Choroid plexus epithelial cell (primary cell): ENCODE measurements at places on chromosomes 2 and 18.

GRCh38 chr18:38466426-38466825 lies 900.8 kb upstream of the CELF4 start:
- DNase-seq = no peak

GRCh38 chr2:119702203-119702917 lies 23.4 kb downstream of the TMEM177 start:
- no peak for DNase-seq

DNA sequence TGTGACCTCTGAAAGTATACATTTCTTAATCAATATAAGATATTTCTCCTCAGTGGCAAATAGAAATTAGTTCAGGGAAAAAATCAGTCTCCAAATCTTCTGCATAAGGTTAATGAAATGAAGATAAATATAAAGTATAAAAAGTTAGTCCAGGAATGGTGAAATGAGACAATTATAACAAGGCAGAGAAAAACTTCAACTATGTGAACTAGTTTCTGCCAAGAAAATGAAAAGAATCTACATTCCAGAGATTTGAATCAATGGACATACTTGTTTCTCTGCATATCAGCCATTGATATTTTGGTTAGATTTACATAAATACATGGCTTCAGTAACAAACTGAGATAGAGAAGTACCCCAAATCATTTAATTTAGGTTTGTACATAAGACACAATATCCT lies 249.0 kb downstream of the EXOC6B start:
- DNase-seq = peak; percentile 70

GRCh38 chr2:30645081-30645744 lies 162.0 kb downstream of the CAPN13 start:
- DNase-seq = no peak

GRCh38 chr18:54923339-54923956 lies 35.8 kb downstream of the CCDC68 start:
- DNase-seq = peak; percentile 30

GRCh38 chr2:25608718-25609117 lies 64.7 kb downstream of the DTNB start:
- no peak for DNase-seq

DNA sequence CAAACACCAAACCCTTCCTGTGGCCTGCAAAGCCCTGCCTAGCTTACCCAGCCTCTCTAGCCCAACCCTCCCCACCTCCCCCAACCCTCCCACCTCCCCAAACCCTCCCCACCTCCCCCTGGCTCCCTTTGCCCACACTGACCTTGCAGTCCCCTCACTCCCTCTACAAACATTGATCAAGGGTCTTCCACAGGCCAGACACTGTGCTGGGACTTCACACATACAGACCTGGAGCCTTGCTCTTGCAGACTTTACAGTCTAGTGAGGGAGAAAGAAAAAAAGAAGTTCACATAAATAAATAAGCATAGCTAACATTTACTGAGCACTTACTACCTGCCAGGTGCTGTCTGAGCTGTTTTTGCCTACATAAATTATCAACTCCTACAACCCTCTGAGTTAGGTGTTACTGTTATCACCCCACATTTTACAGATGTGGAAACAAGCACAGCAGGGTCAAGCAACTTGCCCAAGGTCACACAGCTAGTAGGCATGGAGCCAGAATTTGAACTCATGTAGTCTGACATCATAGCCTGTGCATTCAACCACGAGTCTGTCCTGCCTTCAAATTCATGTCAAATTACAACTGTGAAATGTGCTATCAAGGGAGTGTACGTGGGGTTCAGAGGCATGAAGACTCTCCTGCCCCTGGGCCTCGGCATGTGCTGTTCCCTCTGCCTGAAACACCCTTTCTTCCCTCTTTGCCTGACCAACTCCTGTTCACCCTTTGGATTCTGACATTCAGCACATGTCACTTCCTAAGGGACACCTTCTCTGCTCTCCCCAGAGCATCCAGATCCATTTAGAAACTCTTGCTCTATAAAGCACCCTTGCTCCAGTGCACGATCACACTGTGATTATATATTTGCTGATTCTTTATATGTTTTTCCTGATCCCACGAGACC lies 209.9 kb downstream of the TNS1 start:
- peak; percentile 55 for DNase-seq

- DNase-seq = no peak
These were observed 98.5 kb downstream of the TACR1 start for GRCh38 chr2:75100801-75101151.

DNA sequence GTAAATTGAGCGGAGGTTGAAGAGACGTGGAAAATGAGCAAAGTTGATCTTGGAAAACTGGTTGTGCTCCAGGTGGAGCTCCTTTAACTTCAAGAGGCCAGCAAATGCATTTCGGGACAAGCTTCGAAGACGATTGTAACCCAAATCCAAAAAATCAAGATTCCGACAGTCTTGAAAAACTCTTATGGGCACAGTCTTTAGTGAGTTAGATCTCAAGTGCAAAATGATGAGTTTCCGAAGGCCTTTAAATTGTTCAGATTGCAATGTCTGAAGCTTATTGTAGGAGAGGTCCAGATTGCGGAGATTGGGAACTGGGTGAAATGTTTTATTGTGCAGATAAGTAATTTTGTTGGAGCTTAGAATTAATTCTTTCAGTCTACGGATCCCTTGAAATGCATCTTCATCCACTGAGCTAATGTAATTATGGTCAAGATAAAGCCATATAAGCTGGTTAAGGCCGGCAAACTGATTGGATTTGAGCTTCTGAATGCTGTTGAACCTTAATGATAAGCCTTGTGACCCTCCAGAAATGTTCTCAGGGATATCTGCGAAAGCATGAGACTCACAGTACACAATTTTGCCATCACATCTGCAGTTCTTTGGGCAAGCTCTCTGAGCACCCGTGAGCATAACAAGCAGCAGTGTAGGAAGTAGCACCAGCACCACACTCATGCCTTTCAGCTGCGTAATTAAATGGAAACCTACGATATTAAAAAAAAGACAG lies 2.9 kb downstream of the LRRTM4 start:
- no peak for DNase-seq

DNA sequence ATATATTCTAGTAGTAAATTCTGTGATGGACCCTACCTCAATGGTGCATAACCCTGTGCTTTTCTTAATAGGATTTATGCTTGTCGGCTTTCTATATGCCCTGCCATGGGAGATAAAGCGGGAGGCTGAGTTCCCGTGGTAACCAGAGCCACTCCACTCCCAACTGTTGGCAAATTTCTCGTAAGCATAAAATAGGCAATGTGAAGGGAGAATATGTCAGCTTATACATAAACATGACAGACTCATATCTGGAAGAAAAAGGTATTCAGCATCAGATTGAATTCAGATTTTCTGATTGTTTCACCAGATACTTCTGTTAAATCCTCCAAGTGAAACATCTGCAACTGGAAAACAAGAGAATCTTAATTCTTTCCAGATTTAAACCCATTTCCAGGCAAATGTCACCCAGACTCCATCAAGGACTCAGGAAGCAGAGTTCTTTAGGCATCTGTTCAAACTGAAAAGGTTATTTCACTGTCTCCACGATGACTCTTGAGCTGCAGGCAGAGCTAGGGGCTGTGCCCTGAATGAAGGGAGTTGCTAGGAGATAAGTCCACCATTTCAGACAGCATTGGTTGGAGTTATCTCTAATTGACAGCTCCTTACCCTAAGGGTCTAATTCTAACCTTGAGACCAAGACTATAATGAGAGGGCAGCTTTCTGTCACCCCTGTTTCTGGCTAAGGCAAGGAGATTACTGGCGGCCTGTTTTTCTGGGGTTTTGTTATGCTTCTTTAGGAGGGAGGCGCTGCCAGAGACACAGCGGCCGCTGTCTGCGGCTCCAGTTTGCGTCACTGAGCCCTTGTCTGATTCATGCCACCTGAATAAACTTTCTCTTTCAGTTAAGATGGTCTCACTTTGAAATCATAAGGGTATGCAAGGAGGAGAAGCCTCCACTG lies 381.3 kb downstream of the SOX11 start:
- peak; percentile 75 for DNase-seq

DNA sequence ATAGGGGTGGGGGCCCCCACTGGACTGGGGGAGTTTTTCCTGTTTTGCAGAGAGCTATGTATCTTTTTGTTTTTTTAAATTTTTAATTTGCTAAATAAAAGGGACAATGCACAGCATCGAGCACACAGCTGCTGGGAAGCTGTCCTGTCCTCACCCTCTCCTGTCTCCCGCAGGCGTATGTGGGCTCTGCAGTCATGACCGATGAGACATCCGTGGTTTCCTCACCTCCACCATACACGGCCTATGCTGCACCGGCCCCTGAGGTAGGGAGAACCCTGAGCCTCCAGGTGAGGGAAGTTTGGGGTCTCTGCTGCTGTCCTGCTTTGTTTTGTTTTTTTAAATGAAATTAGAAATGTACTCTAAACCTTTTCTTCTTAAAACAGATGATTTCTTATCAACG lies 27.6 kb downstream of the PLEKHB2 start:
- no peak for DNase-seq

DNA sequence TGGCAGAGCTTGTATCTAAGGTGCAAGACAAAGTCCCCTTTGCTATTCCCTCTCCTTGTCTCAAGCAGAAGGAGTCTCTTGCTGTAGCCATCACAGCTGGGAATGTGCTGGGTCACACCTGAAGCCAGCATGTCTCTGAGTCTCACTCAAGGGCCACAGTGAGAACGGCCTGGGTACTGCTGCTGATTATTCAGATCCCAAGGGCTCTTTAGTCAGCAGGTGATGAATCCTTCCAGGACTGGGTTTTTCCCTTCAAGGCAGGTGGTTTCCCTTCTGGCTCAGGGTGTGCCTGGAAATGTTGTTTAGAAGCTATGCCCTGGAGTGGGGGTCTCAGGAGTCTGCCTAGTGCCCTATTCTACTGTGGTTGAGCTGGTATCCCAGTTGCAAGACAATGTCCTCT lies 356.3 kb downstream of the PARD3B start:
- no peak for DNase-seq

- DNase-seq = no peak
These were observed 161.0 kb downstream of the BARD1 start for GRCh38 chr2:214648520-214648919.

GRCh38 chr2:159795841-159796690 lies 1.9 kb downstream of the CD302 start:
- DNase-seq = peak; percentile 53

DNA sequence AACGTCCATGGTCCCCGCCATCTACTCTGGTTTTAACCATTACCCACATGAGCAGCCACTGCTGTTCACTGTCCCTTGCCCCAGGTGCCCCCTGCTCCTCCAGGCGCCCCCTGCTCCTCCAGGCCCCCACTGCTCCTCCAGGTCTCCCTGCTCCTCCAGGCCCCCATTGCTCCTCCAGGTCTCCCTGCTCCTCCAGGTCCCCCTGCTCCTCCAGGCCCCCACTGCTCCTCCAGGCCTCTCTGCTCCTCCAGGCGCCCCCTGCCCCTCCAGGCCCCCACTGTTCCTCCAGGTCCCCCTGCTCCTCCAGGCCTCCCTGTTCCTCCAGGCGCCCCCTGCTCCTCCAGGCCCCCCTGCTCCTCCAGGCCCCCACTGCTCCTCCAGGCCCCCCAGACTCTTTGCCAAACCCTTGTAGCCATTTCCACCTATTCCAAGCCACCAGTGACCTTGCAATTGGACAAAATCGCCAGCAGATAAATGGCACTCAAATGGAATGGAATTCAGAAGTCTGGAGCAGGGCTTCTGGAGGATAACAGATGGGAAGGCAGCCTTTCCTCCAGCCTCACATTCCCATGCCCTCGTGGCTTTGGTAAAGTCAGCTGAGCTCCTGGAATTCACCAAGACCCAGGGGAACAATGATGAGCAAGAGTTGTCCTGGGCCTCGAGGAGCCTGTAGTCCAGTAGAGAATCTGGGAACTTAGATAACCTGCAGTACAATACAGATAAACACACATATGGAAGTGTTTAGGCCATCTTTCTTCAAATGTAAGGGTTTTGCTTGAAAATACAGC lies 13.3 kb upstream of the RPL31 start:
- peak; percentile 39 for DNase-seq

- no peak for DNase-seq
These were observed 85.0 kb downstream of the PTH2R start for GRCh38 chr2:208491641-208492040.

- DNase-seq = no peak
These were observed 165.6 kb upstream of the NCKAP5 start for GRCh38 chr2:133733901-133734255.

GRCh38 chr18:14925281-14925709 lies 177.3 kb downstream of the ANKRD30B start:
- no peak for DNase-seq

DNA sequence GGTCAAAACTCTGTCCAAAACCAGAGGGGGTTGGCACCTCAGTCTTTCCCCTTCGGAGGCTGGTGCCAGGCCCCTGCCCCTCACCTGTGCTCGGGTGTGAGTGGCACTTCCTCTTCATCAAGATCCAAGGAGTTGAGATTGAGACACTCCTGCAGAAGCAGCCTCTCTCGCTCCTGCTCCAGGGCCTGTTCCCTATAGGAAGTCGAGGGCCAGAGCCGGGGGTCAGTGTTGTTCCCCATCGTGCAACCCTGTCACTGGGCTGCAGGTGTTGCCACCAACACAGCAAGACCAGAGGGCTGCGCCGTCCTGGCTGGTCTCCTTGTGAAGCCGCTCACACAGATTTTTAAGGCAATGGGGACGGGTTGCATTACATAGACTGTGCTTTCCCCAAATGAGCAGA lies 18.9 kb downstream of the FAM178B start:
- no peak for DNase-seq

GRCh38 chr2:19823507-19823906 lies 78.3 kb downstream of the TTC32 start:
- DNase-seq = no peak

- peak; percentile 64 for DNase-seq
These were observed 69.3 kb upstream of the HK2 start for GRCh38 chr2:74764429-74765272.

GRCh38 chr18:49968644-49969309 lies 155.4 kb upstream of the ACAA2 start:
- DNase-seq = no peak

GRCh38 chr2:240500561-240501423 lies 57.0 kb downstream of the ANKMY1 start:
- DNase-seq = no peak

DNA sequence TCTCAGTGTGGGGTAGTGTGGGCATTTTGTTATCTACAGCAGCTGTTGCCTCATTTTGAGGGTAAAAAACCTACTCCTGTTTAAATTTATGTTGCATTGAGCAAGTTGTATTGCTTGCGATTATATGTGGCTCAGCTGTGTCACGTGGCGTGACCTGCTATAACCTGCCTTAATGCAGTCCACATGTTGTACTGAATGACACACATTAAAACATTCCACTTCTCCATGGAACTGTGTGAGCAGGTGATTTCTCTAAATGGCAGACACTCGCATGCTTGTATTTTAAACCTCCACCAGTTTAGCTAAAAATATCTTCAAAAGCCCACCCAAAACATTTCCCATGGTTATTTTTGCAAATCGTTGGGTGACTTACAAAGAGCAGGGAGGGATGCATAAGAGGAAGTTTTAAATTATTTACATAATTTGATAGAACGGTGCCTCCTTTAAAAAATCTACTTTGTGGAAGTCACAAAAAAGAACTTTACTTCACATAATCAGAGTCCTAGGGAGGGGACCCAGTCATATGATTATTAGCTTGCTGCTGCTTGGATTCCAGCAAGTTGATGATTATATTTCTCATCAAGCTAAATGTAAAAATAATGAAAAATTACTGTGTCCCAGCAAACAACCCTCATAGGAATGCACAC lies 163.3 kb upstream of the ZEB2 start:
- DNase-seq = no peak

- no peak for DNase-seq
These were observed 5.5 kb upstream of the TEX51 start for GRCh38 chr2:126893153-126893552.
